ENCODE measurements at places on chromosomes 1 and 21. TPM values are rescaled to one million over a fixed set of nuclear protein-coding genes. Genes with fewer than 3 reads are reported as not detected.

The MYOG gene
- total RNA-seq, result not detected

The TSPAN2 gene
- total RNA-seq, result 0.36 TPM

The USH2A gene
- not detected for total RNA-seq

The RHBG gene
- total RNA-seq, result not detected

The IL10 gene
- total RNA-seq, result not detected

The KPRP gene
- total RNA-seq, result not detected

The LCE3E gene
- total RNA-seq, result not detected

The SYNC gene
- not detected for total RNA-seq

DNA sequence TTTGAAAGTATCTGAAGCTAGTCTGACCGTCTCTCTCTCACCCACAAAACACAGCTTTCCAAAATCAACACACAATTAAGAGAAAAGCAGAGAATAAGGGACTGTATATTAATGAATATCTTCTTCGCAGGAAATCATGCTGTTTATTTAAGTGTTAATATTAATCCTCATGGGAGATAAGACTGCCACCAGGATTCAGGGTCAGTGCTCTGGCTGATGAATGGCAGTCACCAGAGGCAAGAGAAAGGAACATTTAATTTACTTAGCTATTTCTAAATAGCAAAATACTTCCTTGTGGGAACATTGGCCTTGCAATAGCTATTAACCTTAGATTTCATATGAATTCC lies 2.2 kb downstream of the SCYL3 start:
- DNase-seq, result no peak

DNA sequence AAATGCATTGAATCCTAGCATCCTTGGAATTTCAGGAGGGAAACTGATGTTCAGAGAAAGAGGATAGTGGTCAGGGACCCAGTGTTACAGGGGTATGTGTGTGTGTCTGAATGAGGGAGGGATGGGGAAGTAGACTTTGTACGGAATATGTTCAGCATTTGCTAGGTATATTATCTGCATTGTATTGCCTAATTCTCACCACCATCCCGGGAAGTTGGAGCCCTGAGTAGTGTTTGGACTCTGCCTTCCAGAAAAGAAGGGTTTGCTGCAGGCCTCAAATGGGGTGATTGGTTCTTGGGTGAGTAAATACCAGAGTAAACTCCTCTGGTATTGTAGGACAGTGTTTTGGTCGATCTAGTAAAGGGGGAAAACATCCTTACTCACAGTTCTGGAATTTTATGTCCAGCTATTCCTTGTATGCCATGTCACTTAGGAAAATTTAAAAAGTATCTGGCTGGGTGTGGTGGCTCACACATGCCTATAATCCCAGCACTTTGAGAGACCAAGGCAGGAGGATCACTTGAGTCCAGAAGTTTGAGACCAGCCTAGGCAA lies 7.1 kb upstream of the ZNF496 start:
- DNase-seq, result no peak

DNA sequence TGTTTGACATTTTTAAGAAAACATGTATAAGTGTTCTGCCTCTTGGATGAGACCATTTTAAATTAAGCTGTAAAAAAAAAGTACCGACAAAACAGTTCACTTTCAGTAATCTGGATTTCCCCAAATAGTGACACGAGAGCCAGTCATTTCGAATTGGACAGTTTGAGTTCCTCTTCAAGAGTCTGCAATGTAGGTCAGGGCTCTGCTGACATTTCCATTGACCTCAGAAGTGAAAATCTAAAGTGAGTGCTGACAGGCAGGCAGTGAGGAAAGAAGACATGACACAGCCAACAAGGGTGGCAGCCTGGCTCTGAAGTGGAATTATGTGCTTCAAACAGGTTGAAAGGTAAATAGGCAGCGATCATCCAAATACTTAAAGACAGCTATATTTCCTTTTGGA lies at the start of gene IL23R:
TSS of gene IL23R (plus strand) at position 259 of the 400 bp plus-strand sequence. CDS start 1,667 bp downstream, outside the sequence.
- no peak for DNase-seq

DNA sequence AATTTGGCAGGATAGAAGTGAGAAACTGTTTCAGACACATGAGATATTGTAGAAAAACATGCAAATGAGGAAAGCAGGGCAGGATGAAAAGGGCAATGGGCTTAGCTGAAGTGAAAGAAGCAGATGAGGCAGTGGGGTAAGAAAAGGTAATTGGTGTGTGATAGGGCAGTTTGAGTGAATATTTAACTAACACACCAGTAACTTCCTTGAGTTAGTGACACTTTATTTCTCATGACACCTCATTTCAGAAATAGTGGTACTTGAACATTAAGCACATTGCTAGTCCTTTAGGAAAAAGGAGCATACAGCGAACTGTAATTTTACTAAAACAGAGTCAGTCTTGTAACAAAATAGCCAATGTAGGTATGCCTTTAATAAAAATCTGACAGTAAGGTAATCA lies 415.0 kb downstream of the DPYD start:
- DNase-seq, result no peak
